ENCODE measurements at places on chromosomes 5 and 9. TPM values are rescaled to one million over a fixed set of nuclear protein-coding genes. Genes with fewer than 3 reads are reported as not detected.
A peak's percentile ranks its signal among the peaks of the same experiment; 100 is the strongest.

GRCh38 chr5:80255811-80256712 lies at the start of gene SERINC5:
TSS of gene SERINC5 (minus strand) at chr5:80256048. CDS start at chr5:80255922, 126 bp downstream.
- H3K27me3 ChIP-seq = no peaks in the 10 kb centered on the region
- peaks cover 26% of the 10 kb centered on the region for H3K4me1 ChIP-seq
- H3K4me3 ChIP-seq = peak within 1 kb of the TSS; percentile 92
- H3K36me3 ChIP-seq = no peaks in the 10 kb centered on the region

- H3K4me1 ChIP-seq = peaks cover 11% of the 10 kb centered on the region
- DNase-seq = peak; percentile 25
- H3K27me3 ChIP-seq = no peaks in the 10 kb centered on the region
- H3K36me3 ChIP-seq = peaks cover 6% of the 10 kb centered on the region
- H3K27ac ChIP-seq = no peak overlapping the region
- H3K4me3 ChIP-seq = no peak overlapping the region
Observed at GRCh38 chr9:114789006-114789405, 16.8 kb downstream of the TNFSF15 start.

EGFL7 gene
- total RNA-seq = 4.3 TPM

- no peak overlapping the region for H3K4me3 ChIP-seq
- no peak for DNase-seq
- peaks cover 21% of the 10 kb centered on the region for H3K4me1 ChIP-seq
Observed at GRCh38 chr5:14705556-14705955, 41.0 kb downstream of the OTULIN start.

DNA sequence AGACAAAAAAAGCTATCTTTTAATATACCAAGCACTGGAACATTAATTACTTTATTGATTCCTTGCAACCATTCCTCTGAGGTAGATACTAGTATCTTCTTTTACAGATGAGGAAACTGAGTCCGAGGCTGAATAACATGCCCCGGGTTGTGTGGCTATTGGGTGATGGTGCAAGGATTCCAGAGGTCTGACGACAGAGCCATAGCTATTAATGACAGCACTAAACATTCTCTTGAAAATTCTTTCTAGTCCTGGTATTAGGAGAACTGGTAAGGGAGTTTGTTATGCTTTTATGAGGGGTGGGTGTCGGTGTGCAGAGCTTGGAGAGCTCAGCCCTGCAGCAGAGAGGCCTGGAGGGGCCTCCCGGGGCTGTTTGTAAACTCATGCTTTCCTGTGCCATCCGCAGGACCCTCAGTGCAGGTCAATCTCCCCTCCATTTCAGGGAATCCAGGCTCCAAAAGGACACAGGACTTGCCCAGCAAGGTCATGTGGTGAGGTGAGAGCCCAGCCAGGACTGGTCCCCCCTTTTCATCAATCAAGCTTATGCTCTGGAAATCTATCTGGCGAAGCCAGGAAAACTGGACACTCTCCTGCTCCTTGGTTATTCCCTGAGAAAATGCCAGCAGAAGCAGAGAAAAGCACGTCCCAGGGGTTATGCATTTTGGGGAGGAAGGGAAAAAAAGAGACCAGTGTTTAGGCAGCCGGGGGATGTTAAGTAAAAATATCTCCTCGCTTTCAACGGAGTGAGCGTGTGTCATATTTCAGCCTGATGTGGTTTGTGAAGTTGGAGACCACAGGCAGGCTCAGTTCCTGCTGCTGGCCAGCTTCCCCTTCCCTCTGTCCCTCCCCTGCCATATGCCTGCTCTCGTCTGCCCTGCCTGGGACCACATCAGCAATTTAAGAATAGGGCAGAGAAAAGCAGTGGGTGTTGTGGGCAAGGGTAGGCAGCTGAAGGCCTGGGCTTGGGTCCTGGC lies 3.7 kb downstream of the GSN start:
- no peak overlapping the region for H3K4me3 ChIP-seq
- no peaks in the 10 kb centered on the region for H3K27me3 ChIP-seq
- H3K36me3 ChIP-seq = no peaks in the 10 kb centered on the region
- no peak for DNase-seq
- H3K27ac ChIP-seq = no peak overlapping the region
- H3K4me1 ChIP-seq = peaks cover 18% of the 10 kb centered on the region

DNA sequence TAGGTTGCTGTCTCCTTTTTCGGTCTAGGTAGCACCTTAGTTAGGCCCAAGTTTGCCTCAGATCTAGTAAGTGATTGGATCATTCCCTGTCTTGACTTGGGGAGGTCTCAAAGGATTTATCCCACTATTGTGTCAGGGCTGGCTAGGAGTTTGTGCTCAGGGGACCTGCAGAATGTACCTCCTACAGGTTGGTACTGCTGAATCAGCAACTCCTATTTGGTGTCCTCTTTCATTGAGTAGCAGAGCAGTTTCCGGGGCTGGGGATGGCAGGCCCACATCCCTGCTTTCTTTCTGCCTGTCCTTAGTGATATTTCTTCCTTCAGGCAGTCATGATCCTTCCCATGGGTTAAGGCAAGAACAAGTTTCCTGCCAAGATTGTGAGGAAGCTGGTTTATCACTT lies 192.9 kb upstream of the CCNH start:
- no peak overlapping the region for H3K4me3 ChIP-seq
- H3K36me3 ChIP-seq = no peaks in the 10 kb centered on the region
- no peaks in the 10 kb centered on the region for H3K4me1 ChIP-seq
- no peak overlapping the region for H3K27ac ChIP-seq

- H3K27me3 ChIP-seq = no peaks in the 10 kb centered on the region
- H3K4me3 ChIP-seq = no peak overlapping the region
- H3K36me3 ChIP-seq = peaks cover 26% of the 10 kb centered on the region
- peaks cover 6% of the 10 kb centered on the region for H3K4me1 ChIP-seq
- no peak overlapping the region for H3K27ac ChIP-seq
Observed at GRCh38 chr5:619444-619843, 7.3 kb downstream of the CEP72 start.

- no peaks in the 10 kb centered on the region for H3K36me3 ChIP-seq
- peak overlapping the region; percentile 27 for H3K27ac ChIP-seq
- H3K4me3 ChIP-seq = no peak overlapping the region
Observed at GRCh38 chr9:93594041-93594756, 17.8 kb downstream of the PHF2 start.

GRCh38 chr5:149487672-149488071 lies 63.6 kb downstream of the CSNK1A1 start:
- H3K36me3 ChIP-seq = peaks cover 69% of the 10 kb centered on the region
- no peak for DNase-seq
- H3K4me3 ChIP-seq = no peak overlapping the region
- H3K27me3 ChIP-seq = no peaks in the 10 kb centered on the region
- peaks cover 54% of the 10 kb centered on the region for H3K4me1 ChIP-seq
- H3K27ac ChIP-seq = peak overlapping the region; percentile 98

ARSB gene
- 7.9 TPM for total RNA-seq

DNA sequence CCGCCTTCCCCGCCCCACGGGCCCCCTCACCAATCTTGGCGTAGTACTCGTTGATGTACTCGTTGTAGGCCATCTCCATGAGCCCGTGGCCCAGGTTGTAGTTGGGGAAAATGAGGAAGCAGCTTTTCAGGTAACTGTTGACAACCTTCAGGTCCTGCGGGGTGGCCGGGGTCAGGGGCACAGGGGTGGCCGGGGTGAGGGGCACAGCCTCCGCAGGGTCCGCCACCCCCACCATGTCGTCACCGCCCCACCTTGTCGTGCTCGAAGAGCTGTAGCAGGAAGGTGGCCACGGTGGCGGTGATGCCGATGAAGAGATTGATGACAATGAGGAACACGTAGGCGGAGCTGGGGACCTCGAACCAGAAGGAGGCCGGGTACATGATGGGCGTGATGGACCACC lies 14.8 kb upstream of the CLIC3 start:
- no peaks in the 10 kb centered on the region for H3K27me3 ChIP-seq
- H3K36me3 ChIP-seq = peaks cover 14% of the 10 kb centered on the region
- H3K27ac ChIP-seq = no peak overlapping the region
- H3K4me1 ChIP-seq = no peaks in the 10 kb centered on the region
- no peak overlapping the region for H3K4me3 ChIP-seq
- no peak for DNase-seq

CKS2 gene
- 82.2 TPM for total RNA-seq

DNA sequence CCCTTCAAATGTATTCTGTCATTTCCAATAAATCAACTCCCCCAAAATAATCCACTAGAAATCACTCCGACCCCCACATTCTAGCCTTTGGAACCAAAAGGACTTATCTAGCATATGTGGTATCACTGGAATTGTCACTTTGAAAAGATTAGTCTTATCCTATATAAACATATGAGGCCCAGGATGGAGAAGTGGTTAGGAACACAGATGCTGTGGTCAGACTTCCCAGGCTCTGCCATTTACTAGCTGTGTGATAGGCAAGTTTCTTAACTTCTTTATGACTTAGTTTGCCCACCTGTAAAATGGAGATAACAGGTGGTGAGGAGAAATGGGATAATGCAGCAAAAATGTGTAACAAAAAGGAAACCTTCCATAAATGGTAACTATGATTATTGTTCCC lies 62.0 kb upstream of the GLRX start:
- H3K27me3 ChIP-seq = no peaks in the 10 kb centered on the region
- no peak for DNase-seq
- peaks cover 23% of the 10 kb centered on the region for H3K4me1 ChIP-seq
- H3K4me3 ChIP-seq = no peak overlapping the region
- peaks cover 76% of the 10 kb centered on the region for H3K36me3 ChIP-seq
- H3K27ac ChIP-seq = no peak overlapping the region

DNA sequence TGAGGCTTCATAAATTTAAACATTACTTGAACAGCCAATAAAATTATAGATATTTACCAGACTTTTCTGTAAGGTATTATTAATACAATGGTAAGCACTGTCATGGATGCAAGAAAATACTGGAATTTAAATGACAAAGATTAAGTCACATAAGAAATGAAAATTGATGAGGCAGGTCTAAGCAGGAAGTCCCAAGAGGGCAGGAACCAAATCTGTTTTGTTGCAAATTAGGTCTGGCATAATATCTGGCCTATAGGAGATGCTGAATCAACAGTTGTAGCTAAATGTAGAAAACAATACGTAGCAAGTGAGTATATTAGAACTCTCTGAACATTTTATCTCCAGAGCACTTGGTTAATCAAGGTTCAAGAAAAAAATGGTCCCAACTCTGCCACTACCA lies 142.5 kb downstream of the EBF1 start:
- H3K27me3 ChIP-seq = no peaks in the 10 kb centered on the region
- H3K27ac ChIP-seq = no peak overlapping the region
- DNase-seq = no peak
- no peak overlapping the region for H3K4me3 ChIP-seq
- no peaks in the 10 kb centered on the region for H3K36me3 ChIP-seq
- H3K4me1 ChIP-seq = no peaks in the 10 kb centered on the region

GRCh38 chr9:4530375-4530774 lies 40.1 kb downstream of the SLC1A1 start:
- H3K4me1 ChIP-seq = peaks cover 5% of the 10 kb centered on the region
- no peak overlapping the region for H3K4me3 ChIP-seq
- peaks cover 10% of the 10 kb centered on the region for H3K27me3 ChIP-seq
- no peak overlapping the region for H3K27ac ChIP-seq
- DNase-seq = peak; percentile 59

DNA sequence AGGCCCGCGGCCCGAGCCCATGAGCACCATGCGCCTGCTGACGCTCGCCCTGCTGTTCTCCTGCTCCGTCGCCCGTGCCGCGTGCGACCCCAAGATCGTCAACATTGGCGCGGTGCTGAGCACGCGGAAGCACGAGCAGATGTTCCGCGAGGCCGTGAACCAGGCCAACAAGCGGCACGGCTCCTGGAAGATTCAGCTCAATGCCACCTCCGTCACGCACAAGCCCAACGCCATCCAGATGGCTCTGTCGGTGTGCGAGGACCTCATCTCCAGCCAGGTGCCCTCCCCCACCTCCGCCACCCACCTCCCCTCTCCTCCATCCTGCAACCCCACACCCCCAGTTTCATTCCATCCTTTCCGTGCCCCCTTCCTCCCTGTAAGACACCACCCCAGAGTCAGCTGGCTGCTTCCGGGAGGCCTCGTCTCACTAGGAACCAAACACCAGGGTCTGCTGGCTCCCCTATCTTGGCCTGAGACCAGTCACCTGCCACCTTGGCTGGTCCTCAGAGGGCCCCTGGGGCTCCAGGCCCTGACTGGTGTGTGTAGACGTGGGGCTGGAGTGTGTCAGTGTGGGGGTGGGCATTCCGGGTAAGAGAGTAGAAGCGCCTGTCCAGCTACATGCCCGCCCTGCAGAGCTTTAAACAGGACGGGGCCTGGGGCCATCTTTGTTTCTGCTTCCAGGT lies 655 bp downstream of the GRIN1 start:
- H3K4me3 ChIP-seq = no peak overlapping the region
- no peak for DNase-seq
- H3K36me3 ChIP-seq = no peaks in the 10 kb centered on the region
- peaks cover 6% of the 10 kb centered on the region for H3K4me1 ChIP-seq
- peaks cover 25% of the 10 kb centered on the region for H3K27me3 ChIP-seq
- no peak overlapping the region for H3K27ac ChIP-seq

HAVCR2 gene
- total RNA-seq = 0.17 TPM

- H3K36me3 ChIP-seq = no peaks in the 10 kb centered on the region
- peak; percentile 69 for DNase-seq
- H3K27ac ChIP-seq = no peak overlapping the region
- no peak overlapping the region for H3K4me3 ChIP-seq
- H3K27me3 ChIP-seq = peaks cover 25% of the 10 kb centered on the region
Observed at GRCh38 chr9:120326049-120326693, 253.8 kb downstream of the CDK5RAP2 start.

GRCh38 chr5:9919306-9920030 lies 289.3 kb upstream of the TAS2R1 start:
- H3K27ac ChIP-seq = no peak overlapping the region
- no peak for DNase-seq
- no peaks in the 10 kb centered on the region for H3K36me3 ChIP-seq

DNA sequence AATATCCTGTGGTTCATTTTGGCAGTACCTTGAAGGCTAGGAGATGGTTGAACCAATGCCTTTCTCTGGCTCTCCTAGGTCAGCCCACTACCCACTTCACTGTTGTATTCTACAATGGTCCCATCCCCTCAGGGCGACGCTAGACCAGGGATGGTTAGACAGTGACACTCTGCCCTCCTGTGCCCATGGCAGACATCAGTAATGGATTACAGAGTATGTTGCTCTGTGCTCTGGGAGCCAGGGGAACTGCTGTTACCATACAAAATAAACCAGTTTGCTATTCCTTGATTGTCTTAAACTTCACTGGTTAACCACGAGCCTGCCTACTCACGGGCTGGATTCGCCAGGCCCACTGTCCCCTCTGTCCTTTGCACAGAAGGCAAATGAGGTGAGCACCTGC lies 33.7 kb downstream of the NCS1 start:
- H3K4me3 ChIP-seq = no peak overlapping the region
- no peak overlapping the region for H3K27ac ChIP-seq
- no peaks in the 10 kb centered on the region for H3K4me1 ChIP-seq
- no peaks in the 10 kb centered on the region for H3K27me3 ChIP-seq
- DNase-seq = no peak
- H3K36me3 ChIP-seq = no peaks in the 10 kb centered on the region

DNA sequence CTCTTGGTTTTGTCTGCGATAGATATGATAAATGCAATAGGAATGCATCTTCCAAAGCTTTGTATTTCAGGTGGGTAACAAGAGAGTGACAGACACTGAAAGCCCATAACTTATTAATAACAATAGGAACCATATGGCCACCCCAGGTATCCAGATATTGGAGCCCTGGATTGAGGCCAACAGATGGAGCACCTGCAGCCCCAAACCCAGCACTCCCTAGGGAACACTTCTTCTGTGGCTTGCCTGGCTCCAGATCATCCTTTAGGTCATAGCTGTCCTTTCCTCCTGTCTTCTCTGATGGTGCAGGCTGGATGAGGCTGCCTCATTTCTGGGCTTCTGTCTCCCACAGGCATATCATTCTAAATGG lies 5.0 kb upstream of the IL3 start:
- peaks cover 27% of the 10 kb centered on the region for H3K27me3 ChIP-seq
- H3K36me3 ChIP-seq = no peaks in the 10 kb centered on the region
- no peaks in the 10 kb centered on the region for H3K4me1 ChIP-seq
- H3K27ac ChIP-seq = no peak overlapping the region

NACC2 gene
- 20.2 TPM for total RNA-seq

All from MCF 10A (cell line).